ENCODE measurements at places on chromosomes 2 and 18. TPM values are rescaled to one million over a fixed set of nuclear protein-coding genes. Genes with fewer than 3 reads are reported as not detected.

- no peaks in the 10 kb centered on the region for H3K4me1 ChIP-seq
- H3K4me3 ChIP-seq = no peak overlapping the region
- H3K27ac ChIP-seq = no peak overlapping the region
- DNase-seq = no peak
- H3K36me3 ChIP-seq = no peaks in the 10 kb centered on the region
- H3K27me3 ChIP-seq = no peaks in the 10 kb centered on the region
These were observed 994.7 kb upstream of the POU3F3 start for GRCh38 chr2:103859238-103859637.

SLC39A6 gene
- 23.3 TPM for total RNA-seq

IGFBP5 gene
- total RNA-seq = 263 TPM

- DNase-seq = no peak
- no peak overlapping the region for H3K4me3 ChIP-seq
- no peaks in the 10 kb centered on the region for H3K36me3 ChIP-seq
- H3K27me3 ChIP-seq = no peaks in the 10 kb centered on the region
- no peaks in the 10 kb centered on the region for H3K4me1 ChIP-seq
These were observed 309.8 kb upstream of the COL3A1 start for GRCh38 chr2:188664416-188664815.

- H3K27ac ChIP-seq = no peak overlapping the region
- no peak for DNase-seq
- H3K36me3 ChIP-seq = no peaks in the 10 kb centered on the region
- peaks cover 21% of the 10 kb centered on the region for H3K4me1 ChIP-seq
- H3K27me3 ChIP-seq = no peaks in the 10 kb centered on the region
These were observed 3.6 kb downstream of the SCLY start for GRCh38 chr2:238064376-238064775.

- H3K4me1 ChIP-seq = no peaks in the 10 kb centered on the region
- H3K27ac ChIP-seq = no peak overlapping the region
- H3K4me3 ChIP-seq = no peak overlapping the region
- H3K27me3 ChIP-seq = no peaks in the 10 kb centered on the region
- DNase-seq = no peak
These were observed 412.1 kb downstream of the IRS1 start for GRCh38 chr2:226387499-226387942.

DNA sequence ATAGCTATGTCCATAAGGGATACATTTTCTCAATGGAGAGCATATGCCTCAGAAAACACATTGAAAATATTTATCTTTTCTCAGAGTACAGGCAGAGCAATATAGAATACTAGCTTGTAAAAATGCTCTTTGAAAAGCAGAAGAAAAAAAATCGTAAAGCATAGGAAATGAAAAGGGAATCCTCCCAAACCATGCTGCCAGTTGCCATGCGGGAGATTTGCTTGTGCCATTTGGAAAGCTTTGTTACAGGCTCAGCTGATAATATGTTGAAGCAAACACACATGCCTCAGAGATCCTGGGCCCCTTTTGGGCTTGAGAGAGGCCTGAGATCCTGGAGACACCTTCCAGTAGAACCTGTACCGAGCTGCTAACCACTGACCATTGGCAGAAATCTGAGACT lies 697.1 kb downstream of the BCL11A start:
- no peak overlapping the region for H3K27ac ChIP-seq
- H3K4me1 ChIP-seq = no peaks in the 10 kb centered on the region
- no peak overlapping the region for H3K4me3 ChIP-seq

TUBA4B gene
- total RNA-seq = not detected

DNA sequence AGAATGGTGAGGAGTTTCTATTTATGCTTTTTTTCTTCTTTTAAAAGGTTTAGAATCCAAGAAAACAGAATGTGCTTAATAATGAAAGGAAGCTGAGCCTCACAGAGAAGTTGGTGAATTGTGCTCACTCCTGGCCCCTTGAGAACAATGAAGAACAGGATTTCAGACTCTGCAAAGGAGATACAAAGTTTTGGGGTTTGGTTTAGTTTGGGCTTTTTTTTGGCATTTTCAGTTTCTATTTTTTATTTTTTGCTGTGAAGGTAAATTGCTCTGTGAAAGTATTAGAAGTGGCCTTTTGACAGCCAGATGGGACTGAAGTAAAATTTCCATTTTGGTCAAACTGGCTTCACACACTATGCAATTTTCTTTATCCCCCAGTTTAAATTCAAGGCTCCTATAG lies 247.3 kb upstream of the GYPC start:
- no peak overlapping the region for H3K27ac ChIP-seq
- DNase-seq = no peak
- H3K36me3 ChIP-seq = no peaks in the 10 kb centered on the region
- H3K4me1 ChIP-seq = no peaks in the 10 kb centered on the region
- no peaks in the 10 kb centered on the region for H3K27me3 ChIP-seq

GRCh38 chr2:196380575-196380974 lies 209.2 kb upstream of the STK17B start:
- H3K4me3 ChIP-seq = no peak overlapping the region
- H3K36me3 ChIP-seq = no peaks in the 10 kb centered on the region
- no peak for DNase-seq
- peaks cover 15% of the 10 kb centered on the region for H3K4me1 ChIP-seq

DNA sequence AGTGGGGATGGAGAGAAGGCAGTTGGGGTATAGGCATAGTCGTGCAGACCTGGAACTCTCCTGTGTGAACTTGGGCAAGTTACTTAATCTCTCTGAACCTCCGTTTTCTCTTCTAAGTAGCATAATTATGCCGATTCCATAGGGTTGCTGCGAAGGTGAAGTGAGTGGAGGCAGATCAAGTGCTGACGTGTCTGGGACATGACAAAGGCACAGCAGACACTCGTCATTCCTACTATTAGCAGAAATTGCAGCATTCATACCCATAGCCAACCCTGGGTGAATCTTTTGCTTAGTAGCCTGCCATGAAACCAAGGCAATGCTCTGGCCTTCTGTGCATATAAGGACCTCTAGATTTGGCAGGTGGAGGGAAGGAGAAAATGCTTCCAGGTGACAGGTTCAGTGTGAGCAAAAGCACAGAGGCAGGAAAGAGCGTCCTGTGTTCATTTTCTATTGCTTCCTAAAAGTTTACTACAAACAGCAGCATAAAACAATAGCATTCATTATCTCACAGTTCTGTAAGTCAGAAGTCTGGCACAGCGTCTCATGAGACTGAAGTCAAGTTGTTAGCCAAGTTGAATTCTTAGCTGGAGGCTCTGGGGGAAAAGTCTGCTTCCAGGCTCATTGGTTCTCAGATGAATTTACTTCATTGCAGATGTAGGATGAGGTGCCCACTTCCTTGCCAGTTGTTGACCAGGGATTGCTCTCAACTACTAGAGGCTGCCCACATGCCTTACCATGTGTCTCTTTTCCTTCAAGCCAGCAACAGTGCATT lies 77.8 kb downstream of the CTIF start:
- no peak overlapping the region for H3K4me3 ChIP-seq
- H3K36me3 ChIP-seq = no peaks in the 10 kb centered on the region
- H3K4me1 ChIP-seq = no peaks in the 10 kb centered on the region
- no peaks in the 10 kb centered on the region for H3K27me3 ChIP-seq
- no peak for DNase-seq

GRCh38 chr2:160730296-160730995 lies 236.8 kb upstream of the RBMS1 start:
- no peaks in the 10 kb centered on the region for H3K27me3 ChIP-seq
- no peak overlapping the region for H3K4me3 ChIP-seq
- H3K36me3 ChIP-seq = no peaks in the 10 kb centered on the region
- no peaks in the 10 kb centered on the region for H3K4me1 ChIP-seq
- H3K27ac ChIP-seq = no peak overlapping the region

DNA sequence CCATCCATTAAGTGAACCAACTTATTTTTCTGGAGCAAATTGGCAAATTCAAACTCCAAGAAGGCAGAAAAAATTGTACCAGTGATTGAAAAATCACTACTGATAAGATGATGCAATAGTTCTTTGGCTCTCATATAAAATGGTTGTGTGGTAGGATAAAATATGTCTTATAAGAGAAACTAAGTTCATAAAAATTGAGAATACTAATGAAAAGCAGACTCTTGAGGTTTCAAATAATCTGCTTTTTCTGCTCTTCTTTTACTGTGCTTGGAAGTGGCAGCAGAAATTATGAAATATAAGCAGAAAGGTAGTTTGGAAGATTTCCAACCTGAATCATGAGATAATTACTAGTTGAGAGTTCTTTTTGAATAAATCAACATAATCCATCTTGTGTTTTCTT lies 61.9 kb downstream of the PPP1R1C start:
- H3K27ac ChIP-seq = no peak overlapping the region
- DNase-seq = no peak
- no peak overlapping the region for H3K4me3 ChIP-seq
- H3K27me3 ChIP-seq = no peaks in the 10 kb centered on the region
- H3K4me1 ChIP-seq = no peaks in the 10 kb centered on the region

OTOF gene
- total RNA-seq = not detected

LRP2 gene
- not detected for total RNA-seq

CCDC121 gene
- total RNA-seq = 3.8 TPM

DNA sequence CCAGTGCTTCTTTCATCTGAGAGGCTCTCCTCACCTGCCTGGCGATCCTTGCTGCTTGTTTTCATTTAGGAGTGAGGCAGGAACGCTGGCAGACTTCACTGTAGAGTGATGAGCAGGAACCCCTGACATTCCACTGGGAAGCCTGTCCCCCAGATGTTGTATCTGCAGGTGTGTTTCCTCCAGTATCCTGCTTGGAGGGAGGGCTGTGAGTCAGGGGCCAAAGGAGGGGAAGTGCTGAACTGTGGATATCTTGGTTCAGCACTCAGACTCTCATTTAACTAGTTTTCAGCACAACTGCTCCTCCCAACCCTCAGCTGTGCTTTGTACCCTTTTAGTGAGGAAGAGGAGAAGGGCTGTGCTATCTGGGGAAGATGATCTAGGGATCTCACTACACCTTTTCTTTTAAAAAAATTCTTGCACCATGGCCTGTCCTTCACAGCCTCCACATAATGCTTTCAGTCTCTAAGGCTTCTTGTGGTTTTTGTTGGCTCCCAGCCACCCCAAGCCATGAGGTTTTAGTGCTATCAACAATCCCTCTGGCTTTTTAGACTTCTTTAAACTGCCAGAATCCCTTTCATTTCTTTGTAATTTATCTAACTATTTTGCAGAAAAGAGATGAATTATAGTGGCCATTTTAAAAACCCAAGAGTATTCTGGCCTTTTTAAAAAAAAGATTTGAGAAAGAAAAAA lies 11.2 kb downstream of the ANKAR start:
- no peaks in the 10 kb centered on the region for H3K27me3 ChIP-seq
- H3K4me1 ChIP-seq = no peaks in the 10 kb centered on the region
- peak; percentile 23 for DNase-seq
- H3K36me3 ChIP-seq = no peaks in the 10 kb centered on the region
- H3K4me3 ChIP-seq = no peak overlapping the region

GRCh38 chr2:127226520-127227263 lies 6.6 kb upstream of the CYP27C1 start:
- H3K36me3 ChIP-seq = no peaks in the 10 kb centered on the region
- H3K27me3 ChIP-seq = peaks cover 35% of the 10 kb centered on the region
- H3K27ac ChIP-seq = peak overlapping the region; percentile 13
- peak; percentile 86 for DNase-seq

- H3K36me3 ChIP-seq = no peaks in the 10 kb centered on the region
- no peak for DNase-seq
- H3K4me1 ChIP-seq = peaks cover 5% of the 10 kb centered on the region
- H3K27me3 ChIP-seq = no peaks in the 10 kb centered on the region
- no peak overlapping the region for H3K4me3 ChIP-seq
These were observed 17.0 kb downstream of the BABAM2 start for GRCh38 chr2:27907547-27907946.

CGREF1 gene
- total RNA-seq = not detected

GRCh38 chr2:186641132-186641806 lies 51.4 kb downstream of the ITGAV start:
- no peak for DNase-seq
- no peak overlapping the region for H3K4me3 ChIP-seq
- H3K27ac ChIP-seq = no peak overlapping the region
- no peaks in the 10 kb centered on the region for H3K36me3 ChIP-seq
- no peaks in the 10 kb centered on the region for H3K4me1 ChIP-seq

GRCh38 chr18:3584897-3585460 lies 135.0 kb downstream of the TGIF1 start:
- H3K27ac ChIP-seq = peak overlapping the region; percentile 25
- no peak for DNase-seq
- H3K4me1 ChIP-seq = peaks cover 13% of the 10 kb centered on the region
- H3K36me3 ChIP-seq = no peaks in the 10 kb centered on the region

DNA sequence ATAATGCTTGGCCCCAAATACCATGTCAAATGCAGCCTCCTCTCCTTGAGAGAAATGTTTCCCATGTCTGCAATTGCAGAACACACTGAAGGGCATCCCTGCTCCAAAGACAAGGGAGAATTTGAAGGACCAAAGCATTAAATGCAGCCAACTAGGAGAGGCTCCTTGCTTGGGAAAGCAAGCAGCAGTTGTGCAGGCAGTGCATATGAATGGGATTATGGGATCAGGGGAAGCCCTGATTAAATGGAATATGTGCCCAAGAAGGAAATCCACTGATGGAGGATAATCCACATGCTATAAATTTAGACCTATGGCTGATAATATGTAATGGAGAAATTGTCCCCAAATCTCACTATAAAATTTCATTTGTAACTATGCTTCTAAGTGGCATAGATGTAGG lies 116.1 kb downstream of the NCKAP5 start:
- no peaks in the 10 kb centered on the region for H3K36me3 ChIP-seq
- DNase-seq = no peak
- H3K4me1 ChIP-seq = no peaks in the 10 kb centered on the region
- no peak overlapping the region for H3K27ac ChIP-seq
- no peak overlapping the region for H3K4me3 ChIP-seq

ANKRD44 gene
- 13.9 TPM for total RNA-seq

HOXD13 gene
- not detected for total RNA-seq

DTNB gene
- total RNA-seq = 4.4 TPM

DNA sequence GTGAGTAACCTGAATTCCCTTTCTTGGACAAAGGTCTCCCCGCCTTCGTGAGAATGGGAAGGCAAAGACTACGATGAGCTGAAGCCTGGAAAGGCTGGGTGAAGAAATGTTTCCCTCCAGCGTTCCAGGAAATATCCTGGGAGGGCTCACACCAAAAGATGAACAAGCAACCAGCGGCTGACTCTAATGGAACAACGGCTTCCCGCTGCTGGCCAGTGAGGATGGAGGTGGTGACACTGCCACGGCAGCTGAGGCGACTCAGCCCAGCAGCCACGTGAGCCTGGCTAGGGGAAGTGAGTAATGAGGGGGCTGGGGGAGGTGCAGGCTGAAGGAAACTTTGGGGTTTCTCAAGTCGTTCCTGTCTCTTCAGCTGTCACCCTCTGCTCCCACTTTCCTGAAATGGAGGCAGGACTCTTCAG lies 105.0 kb upstream of the SMAD7 start:
- H3K27me3 ChIP-seq = no peaks in the 10 kb centered on the region
- no peaks in the 10 kb centered on the region for H3K36me3 ChIP-seq
- H3K4me3 ChIP-seq = no peak overlapping the region

All from transverse colon (tissue), 4 donors.